SHP77 (cell line): ENCODE measurements at places on chromosomes 5 and 9.

DNA sequence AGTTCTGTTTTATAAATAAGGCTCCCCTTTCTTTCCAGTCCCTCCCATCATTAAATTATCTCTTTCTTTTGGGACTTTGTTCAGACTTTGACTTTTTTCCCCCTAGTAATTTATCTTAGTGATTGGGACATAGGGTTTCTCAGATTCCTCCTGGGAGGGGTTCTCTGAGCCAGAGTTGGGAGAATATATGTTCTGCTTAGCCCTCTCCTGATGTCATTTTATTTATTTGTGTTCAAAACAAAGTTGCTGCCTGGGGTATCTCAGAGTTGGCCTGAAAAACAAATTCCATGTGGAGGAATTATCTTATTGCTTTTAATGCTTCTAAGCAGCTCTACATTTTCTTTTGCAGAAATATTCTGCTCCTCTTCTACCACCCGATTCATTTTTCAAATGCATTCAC is 211.0 kb downstream of the PCSK5 start:
- DNase-seq: no peak

GRCh38 chr5:54670281-54670680 is 152.7 kb downstream of the SNX18 start:
- DNase-seq: no peak

GRCh38 chr5:1793966-1794900 is 5.4 kb downstream of the MRPL36 start:
- no peak for DNase-seq

DNA sequence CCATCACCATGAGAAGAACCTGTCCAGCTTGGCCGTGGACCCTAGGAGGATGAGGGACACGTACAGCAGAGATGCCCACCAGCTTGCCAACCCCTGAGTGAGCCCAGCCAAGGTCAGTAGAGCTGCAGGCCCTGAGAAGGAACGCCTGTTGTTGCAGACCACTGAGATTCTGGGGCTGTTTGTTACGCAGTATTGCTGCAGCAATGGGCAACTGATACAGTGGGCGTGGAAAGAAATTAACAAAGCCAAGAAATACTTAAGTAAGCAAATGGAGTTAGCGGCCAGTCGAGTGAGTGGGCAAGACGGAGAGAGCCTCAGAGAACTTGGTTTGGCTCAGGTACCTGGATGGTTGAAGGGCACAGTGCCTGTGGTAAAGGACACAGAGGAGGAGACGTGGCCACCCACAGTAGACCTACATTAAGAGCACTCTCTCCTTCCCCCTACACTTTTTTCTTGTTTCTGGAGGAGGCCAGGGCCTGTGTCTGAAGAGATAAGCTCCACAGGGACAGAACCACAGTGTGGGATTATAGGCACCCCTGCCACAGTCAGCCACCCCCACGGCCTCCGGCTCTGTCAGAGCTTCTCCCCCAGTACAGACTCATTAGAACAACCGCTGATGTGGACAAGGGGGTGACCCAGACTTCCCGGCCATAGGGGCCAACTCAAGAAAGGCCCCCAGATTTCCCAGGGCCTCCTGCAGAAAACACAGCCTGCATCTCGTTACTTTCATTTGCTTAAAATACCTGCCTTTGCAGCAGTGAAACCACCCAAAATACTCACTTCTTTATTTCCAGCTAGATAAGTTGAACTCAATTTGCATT is 40.1 kb upstream of the GRHPR start:
- DNase-seq: no peak

GRCh38 chr9:479304-479970 is 264.8 kb downstream of the DOCK8 start:
- no peak for DNase-seq

DNA sequence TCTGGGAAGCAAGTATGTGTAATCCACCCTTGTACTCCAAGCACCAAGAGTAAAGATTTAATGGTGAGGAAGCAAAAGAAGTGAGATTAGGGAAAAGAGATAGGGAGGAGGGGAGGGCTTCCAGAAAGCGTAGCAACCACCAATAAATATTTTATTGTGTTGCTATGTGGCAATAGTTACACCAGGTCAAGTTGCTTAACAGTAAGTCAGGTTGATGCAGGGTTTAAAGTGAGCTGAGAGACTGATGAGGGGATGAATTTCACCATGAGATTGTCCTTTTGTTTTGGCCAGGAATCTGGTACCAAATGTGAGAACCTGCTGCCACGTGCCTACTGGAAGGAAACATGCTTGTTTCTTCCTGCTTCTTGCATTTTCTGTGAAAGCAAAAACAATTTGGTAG is 62.7 kb downstream of the PCSK5 start:
- DNase-seq: no peak

DNA sequence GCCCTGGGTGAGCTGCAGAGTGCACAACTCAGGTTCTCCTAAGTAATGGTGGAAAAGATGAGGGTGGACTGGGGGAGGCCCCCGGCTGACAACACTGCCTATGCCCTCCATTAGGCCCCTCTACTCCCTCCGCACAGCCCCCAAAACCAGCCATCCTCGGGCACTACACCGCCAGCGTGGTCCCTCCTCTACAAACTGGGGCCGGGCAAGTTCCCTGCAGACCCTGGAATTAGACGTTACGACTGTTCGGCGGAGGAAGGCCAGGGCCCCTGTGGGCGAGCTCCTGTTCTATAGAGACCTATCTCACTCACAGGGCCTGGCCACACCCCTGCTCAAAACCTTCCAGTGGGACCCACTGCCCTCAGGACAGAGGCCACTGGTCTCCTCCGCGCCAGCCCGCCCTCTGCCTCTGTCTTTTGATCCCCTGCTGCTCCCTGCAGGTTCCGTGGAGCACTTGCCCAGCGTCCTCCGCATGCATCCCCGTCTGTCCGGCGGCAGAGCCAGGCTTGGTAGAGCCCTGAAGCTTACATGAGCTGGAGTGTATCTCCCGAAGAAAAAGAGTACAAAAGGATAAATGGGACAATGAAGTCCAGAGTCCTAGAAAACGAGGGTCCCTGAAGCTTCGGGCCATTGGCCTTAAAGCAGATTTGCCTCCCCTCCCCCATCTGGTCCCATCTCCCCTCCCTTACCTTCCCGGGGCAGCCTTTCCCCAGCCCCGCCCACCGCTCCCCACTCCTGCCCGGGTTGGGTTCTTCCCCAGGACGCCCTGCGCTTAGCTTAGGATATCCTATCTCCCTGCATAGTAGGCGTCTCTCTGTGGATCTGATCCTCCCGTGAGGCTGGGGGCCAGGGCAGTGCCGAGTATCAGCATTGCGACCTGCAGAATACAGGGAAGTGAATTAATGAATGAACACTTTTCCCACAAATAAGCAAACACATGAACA is 71.3 kb downstream of the HRH2 start:
- no peak for DNase-seq

- DNase-seq: no peak
Observed at GRCh38 chr9:4306066-4306776, 6.4 kb upstream of the GLIS3 start.

DNA sequence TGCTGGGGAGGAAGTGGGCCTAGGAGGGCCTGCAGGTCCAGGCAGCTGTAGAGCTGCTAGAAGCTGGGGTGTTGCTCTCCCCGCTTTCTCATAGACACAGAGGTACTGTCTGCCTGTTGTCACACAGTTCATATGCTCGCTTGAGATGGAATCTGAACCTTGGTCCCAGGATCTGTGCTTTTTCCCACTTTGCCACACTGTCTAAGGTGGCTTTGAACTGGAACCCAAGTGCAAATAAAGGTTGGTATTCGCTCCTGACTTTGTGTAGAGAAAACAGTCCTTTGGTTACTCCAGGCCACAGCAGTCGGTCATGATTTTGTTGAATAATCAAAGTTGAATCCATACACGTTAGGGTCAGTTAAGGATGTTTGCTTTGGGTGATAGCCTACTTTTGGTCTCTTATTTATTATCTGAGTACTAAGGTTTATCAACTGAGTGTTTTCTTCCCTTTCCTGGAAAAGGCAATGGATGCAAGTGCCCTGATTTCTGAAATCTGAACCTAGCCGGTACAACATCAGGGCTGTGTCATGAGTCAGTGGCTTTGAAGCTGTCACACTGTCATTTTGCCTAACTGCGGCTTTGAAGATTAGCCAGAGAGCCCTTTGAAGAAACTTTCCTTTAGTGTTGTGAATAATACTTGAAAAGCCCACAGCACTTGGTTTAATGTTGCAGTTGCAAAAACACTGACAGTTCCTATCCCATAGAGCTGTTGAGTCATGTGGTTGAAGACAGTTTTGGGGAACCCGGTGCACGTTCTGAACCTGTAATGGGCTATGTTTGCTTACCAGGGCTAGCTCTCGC is 41.3 kb downstream of the HABP4 start:
- DNase-seq: no peak

GRCh38 chr5:96875791-96876291 is 459 bp upstream of the ERAP2 start:
- no peak for DNase-seq

- DNase-seq: no peak
Observed at GRCh38 chr9:76887003-76887821, 18.7 kb downstream of the PRUNE2 start.

- no peak for DNase-seq
Observed at GRCh38 chr5:14036514-14036913, 92.0 kb upstream of the DNAH5 start.

GRCh38 chr5:79806741-79807140 is 117.1 kb downstream of the CMYA5 start:
- DNase-seq: no peak

DNA sequence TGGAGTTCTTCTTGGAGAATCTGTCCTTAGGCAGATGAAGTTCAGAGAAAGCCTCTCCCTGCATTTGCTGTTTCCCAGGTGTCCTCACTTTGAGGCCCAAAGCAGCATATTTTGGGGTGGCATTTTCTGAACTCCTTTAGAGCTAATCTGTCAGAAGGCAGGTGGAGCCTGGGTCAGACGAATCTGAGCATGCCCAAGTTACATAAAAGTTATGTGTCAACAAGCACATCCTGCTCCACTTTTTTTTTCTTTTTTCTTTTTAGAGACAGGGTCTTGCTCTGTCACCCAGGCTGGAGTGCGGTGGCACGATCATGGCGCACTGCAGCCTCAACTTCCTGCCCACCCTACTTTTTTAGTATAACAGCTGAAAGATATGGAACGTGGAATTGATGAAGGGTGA is 41.3 kb upstream of the HSPA9 start:
- no peak for DNase-seq

DNA sequence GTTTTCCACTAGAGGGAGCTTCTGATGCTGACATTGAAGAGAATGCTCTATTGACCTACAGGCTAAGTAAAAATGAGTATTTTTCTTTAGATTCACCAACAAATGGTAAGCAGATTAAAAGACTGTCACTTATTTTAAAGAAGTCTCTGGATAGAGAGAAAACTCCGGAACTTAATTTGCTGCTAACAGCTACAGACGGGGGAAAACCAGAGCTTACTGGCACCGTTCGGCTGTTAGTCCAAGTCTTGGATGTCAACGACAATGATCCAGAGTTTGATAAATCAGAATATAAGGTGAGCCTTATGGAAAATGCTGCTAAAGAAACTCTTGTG is 764 bp downstream of the PCDHA11 start:
- no peak for DNase-seq

DNA sequence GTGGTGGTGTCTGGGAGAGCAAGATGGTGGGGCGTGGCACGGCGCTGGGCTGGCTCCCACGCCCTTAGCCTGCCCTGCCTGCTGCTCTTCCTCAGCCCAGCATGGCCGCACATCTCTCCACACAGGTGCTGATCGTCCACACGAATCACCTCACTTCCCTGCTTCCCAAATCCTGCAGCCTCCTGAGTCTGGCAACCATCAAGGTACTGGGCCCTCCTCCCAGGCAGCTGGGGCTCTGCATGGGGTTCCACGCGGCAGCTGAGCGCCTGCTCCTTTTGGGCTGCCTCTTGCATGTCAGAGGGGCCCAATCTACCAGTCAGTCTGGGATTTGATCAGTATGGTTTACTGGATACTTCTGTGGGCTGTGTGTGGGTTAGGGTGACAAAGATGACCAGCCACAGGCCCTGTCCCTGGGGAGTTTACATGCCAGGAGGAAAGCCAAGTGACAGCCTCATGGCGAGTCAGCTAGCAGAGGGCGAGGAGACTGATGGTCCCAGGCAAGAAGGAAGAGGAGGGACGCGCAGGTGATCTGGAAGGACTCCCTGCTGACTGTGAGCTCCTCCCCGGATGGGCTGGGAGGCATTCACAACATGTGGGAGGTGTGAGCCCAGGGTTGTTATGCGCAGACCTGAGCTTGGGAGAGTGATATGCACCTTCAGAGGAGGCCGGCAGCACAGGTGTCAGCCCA is 6.0 kb downstream of the LRSAM1 start:
- DNase-seq: no peak

DNA sequence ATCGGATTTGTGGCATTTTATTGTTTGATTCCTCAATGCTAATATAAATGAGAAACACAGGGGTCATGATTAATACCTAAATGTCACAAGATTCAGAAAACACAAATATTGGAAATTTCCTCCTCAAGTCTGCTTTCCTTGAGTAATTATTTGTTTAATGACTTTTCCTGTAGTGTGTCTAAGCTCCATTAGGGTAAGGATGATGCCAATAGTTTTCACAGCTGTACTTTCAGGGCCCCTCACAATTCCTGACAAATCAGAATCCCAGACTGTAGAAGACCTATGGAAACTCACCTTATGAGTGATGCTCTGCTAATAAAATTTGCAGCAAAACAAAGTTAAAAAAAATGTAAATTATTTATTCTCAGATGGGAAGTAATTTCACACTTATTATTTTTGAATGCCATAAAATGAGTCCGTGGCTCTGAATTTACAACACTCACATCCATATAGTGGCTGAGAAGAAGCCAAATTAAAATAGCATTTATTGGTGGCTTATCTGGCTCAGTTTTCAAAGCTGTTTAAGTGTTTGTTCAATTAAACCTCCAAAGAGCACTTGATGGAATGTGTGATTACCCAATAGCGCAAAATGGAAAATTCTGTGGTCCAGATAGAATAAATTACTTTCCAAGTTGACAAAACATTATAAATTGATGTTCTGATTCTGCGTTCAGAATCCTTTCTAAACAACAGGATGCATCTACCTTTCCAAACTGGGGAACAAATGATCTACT is 1.6 kb upstream of the SPINK14 start:
- no peak for DNase-seq

- DNase-seq: no peak
Observed at GRCh38 chr9:109107402-109108240, 12.1 kb downstream of the TMEM245 start.

DNA sequence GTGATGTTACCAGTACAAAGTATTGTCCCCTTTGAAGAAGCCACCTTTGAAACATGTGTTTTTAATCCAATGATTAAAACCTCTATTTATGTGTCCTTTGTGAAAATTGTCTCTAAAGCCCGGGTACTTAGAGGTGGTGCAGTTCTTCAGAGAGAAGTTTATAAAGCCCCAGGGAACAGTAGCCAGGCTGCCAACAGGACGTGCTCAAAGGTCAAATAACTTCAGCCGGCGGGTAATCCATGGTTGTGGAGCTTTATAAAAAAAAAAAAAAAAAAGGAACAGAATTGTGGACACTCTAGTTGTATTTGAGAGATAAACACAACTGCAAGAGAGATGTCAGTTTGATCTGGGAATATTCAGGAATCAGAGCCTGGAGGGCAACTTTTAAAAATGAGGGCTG is 57.9 kb upstream of the CTNND2 start:
- DNase-seq: no peak
